ENCODE measurements at places on chromosomes 3 and 15. TPM values are rescaled to one million over a fixed set of nuclear protein-coding genes. Genes with fewer than 3 reads are reported as not detected.

MESP2 gene
- total RNA-seq = not detected

ATP13A5 gene
- total RNA-seq = not detected

CACNA2D3 gene
- not detected for total RNA-seq

CPEB1 gene
- total RNA-seq = not detected
